ENCODE measurements at places on chromosomes 3 and 15.
A peak's percentile ranks its signal among the peaks of the same experiment; 100 is the strongest.

GRCh38 chr3:188697127-188697526, 474.6 kb upstream of the TPRG1 start:
- DNase-seq = no peak

DNA sequence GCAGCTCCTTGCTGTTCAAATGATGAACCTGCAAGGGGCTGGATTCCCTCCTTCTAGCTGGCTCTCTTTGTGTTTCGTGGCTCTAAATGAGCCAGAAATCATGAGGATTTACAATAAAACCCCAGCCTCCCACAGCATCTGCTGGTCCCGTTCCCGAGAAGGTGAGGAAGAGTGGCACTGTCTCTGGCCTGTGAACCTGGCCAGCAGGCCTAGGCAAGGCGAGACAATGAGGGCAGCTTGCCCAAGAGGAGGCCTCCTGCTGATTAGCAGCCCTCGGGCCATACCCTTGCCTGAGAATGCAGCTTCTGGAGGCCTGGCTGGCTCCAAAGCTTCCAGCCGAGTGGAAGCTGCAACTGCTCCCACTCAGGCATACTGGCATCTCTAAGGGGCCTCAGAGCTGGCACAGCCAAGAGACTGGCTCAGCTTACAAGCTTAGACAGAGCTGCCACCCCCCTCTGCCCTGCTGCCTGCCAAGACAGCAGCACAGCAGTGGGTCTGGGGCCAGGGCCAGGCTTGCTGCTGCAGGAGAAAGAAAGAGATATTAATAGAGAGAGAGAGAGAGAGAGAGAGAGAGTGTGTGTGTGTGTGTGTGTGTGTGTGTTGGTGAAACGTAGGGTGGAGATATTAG, 76.5 kb downstream of the HMG20A start:
- DNase-seq = no peak

DNA sequence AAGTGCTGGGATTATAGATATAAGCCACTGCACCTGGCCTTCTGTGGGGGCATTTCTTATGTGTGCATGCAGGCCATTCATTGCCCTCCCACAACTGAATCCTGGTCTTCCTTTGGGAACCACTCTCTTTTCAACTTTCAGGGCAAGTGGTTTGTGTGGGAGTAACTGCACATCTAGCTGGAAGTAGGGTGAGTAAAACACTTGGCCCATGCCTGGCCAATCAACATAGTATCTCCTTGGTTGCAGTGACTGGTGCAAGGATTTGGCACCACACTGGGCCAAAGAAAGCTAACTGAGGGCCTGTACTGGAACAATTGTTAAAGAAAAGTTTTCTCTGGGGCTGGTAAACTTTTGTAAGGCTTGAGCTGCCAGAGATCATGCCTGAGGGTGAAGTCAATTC, 189.2 kb upstream of the FEZF2 start:
- DNase-seq = no peak

GRCh38 chr3:9965200-9965875, 13.1 kb upstream of the PRRT3 start:
- DNase-seq = no peak

- DNase-seq = no peak
Measured at GRCh38 chr3:172753125-172753524, 2.6 kb downstream of the ECT2 start.

DNA sequence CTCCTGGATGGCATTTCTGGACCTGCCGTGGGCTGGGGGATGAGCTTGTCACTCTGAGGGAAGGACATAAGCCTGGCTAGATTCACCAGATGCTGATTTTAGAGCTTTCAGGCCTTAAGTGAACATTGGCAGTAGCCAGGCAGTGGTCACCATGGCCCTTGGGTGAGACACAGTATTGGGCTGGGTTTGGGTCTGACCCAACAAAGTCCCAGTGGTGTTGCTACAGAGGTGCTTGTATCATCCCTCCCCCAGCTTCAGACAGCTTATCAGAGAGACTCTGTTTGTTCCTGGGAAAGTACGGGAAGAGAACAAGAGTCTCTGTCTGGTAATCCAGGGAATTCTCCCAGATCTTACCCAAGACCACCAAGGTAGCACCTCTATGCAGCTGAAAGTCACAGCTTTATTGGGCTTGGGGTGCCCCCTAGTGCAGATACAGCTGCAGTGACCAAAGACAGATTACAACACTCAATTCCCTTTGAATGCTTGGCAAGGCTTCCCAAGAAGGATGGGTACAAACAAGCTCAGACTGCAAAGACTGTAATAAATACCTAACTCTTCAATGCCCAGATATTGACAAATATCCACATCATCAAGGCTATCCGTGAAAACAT, 9.8 kb upstream of the RUVBL1 start:
- peak; percentile 59 for DNase-seq

DNA sequence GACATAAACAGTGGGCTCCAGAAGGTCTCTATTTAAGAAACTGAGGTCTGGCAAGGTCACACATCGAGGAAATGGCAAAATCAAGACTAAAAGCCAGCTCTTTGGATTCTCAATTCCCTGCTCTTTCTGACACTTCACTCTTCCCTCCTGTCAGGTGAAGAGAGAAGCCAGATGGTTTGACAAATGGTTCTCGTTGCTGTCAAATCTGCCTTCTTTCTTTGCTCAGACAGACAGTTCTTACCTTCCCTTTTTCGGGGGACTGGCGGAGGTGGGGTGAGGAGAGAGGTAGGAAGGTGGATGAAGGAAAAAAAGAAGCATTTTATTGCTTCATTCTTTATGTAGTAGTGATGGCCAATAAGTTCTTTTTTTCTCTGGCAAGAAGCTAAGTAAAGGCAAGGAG, 133.4 kb downstream of the LPP start:
- DNase-seq = no peak

DNA sequence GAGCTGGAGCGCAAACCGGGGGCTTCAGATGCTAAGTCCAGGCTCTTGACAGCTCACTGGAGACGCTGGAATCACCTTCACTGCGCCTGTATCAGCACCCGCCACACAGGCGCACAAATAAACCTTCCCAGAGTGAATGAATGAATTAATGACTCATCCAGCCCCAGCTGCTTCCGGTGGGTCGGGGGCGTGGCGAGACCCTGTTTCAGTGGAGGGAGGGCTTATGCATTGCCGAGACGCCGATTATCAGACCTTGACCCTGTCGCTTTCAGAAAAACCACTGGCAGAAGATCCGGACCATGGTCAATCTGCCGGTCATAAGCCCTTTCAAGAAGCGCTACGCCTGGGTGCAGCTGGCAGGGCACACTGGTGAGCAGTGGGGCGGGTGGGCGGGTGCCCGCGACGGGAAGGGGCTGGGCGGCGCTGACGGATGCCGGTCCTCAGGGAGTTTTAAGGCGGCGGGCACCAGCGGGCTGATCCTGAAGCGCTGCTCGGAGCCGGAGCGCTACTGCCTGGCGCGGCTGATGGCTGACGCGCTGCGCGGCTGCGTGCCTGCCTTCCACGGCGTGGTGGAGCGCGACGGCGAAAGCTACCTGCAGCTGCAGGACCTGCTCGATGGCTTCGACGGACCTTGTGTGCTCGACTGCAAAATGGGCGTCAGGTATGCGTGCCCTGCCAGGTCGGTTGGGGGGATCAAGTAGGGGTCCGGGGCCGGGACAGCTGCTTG, 7.7 kb downstream of the ITPKA start:
- no peak for DNase-seq

DNA sequence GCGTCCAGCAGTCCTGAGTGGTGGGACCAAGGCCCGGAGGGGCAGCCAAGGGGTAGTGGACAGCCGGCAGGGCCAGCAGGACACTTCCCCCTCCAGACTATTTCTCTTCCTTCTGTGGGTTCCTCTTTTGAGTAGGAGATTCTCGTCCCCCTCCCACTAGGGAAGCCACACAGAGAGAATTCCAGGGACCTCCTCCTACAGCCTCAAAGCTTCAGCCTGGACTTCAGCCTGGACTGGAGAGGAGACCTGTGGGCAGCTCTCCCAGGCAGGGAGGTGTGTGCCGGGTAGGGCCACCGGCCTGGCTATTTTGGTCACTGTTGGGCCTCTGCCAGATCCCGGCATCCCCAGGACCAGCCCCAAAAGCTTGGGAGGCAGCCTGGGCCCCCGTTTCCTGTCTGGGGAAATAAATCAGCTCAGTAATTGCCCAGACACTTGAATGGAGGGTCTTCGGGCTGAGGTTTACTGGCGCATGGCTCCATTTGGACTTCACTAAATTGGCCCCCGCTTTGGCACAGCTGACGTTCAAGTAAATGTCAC, 1.3 kb downstream of the SLC6A6 start:
- no peak for DNase-seq

- DNase-seq = peak; percentile 61
Measured at GRCh38 chr3:169771497-169772304, 1.5 kb upstream of the MYNN start.

DNA sequence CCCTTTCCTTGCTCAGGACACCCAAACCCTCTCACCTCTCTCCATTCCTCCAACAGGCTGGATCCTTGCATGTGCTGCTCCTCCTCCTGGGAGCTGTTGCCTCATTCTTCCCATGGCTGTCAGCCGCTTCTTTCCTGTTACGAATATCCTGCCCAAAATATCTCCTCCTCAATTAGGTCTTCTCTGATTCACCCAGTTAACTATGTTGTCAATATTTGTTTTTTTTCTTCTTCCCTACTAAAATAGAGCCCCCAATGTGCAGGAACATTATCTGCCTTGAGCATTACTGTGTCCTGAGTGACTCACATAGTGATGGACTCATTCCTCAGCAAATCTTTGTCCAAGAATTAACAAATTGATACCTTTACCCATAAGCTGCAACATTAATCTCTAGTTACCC, 357.2 kb downstream of the CLSTN2 start:
- no peak for DNase-seq

DNA sequence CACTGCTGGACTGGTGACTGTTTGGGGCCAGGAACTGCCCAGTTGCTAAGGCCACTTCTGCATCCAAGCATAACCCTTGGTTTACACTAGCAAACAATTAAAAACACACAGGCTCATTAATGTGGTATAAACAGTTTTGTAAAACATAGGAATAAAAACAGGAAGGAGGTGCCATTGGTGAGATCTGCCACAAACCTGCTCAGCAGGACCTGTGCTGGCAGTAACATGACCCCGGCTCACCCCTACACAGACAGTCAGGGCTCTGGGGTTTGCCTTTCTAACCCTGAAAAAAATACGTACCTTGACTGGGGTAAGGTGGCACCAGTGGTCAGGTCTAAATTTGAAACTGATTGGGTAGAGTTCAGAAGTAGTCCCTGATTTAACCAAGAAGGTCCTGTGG, 76.2 kb downstream of the ATP1B3 start:
- no peak for DNase-seq

DNA sequence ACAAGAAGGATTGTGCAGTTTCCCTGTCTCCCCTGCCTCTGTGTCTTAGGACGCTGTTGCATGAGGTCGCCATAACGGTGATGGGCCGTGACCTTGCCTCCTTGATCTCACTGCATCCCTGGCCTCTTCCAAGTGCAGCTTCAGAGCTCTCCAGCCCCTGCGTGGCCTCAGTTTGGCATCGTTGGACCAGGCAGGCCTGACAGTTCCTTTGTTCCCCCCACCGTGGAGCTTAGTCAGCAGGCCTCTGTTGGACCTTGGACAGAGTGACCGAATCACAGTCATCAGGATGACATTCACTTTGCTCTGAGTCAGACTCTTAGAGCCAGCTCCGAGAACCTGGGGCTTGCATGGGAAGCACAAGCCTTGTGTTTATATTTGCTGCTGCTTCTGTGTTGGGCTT, 139.4 kb downstream of the OPA1 start:
- DNase-seq = no peak
